ENCODE measurements at places on chromosomes 5 and 9.
A peak's percentile ranks its signal among the peaks of the same experiment; 100 is the strongest.

DNA sequence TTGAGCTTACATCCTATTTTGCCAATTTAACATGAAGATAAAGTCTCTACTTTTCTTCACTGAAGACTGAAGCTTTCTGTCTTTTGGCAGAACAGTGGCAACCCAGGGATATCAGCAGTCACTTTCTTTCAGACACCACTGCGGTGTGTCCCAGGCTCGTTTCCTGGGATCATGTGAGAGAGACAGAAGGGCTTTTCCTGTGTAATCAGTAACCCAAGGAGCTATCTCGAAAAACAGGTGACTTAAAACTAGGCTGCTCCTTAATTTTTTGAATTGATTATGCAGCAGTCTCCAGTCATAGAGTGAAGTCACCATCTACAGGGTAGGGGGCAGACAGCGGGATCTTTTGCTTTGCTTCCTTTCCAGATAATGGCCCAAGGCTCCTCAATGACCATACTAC, 68.5 kb downstream of the ZNF462 start:
- DNase-seq, result no peak

DNA sequence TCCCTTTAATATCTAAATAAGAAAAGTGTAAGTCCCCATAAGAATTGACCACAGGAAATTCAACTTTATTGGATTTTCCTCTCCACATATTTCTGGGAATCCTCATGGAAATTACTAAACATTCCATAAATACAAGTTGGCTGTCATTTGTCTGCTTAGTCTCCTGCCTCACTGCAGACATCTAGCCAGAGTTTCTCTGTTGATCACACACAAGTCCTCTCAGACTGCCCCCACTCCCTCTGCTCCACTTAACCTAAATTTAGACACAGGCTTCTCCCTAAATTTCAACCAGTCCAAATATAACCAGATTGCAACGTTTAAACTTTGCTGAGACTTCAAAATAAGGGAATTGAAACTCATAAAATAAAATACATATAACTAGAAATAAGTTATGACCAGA, 982.1 kb downstream of the DTWD2 start:
- DNase-seq, result no peak

- DNase-seq, result peak; percentile 51
These were observed 118.8 kb downstream of the CDC42SE2 start for GRCh38 chr5:131382407-131383395.

DNA sequence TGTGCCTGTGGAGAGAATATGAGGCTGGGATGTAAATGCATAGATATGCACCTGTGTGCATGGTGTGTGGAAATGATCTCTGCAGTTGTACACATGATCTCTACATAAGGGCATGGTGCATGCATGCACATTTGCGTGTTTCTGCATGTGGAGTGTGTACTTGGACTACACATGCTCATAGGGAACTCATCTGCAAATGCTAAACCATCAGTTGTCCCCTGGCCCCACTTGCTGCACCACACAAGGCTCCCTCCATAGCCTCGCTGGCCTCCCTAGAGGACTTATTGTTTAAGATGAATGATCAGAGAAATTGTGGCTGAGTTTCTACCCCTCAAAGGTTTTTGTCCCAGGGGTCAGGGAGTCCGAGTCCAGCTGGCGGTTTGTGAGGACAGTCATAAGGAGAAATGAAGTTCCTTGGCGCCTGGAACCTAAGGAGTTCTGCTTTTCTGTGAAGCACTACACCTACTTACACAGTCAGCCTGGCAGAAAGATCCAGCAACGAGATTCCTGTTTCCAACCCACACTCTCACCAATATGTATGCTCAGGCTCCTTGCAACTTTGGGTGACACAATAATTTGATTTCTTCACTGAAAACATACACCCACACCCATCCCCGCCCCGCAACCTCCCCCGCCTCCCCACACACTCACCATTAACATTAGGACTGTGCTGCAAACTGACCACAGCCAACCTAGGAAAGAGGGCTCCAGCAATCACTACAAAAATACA, 79.9 kb upstream of the CPEB4 start:
- DNase-seq, result no peak

- no peak for DNase-seq
These were observed 130.6 kb upstream of the PDE4D start for GRCh38 chr5:60024104-60024503.

DNA sequence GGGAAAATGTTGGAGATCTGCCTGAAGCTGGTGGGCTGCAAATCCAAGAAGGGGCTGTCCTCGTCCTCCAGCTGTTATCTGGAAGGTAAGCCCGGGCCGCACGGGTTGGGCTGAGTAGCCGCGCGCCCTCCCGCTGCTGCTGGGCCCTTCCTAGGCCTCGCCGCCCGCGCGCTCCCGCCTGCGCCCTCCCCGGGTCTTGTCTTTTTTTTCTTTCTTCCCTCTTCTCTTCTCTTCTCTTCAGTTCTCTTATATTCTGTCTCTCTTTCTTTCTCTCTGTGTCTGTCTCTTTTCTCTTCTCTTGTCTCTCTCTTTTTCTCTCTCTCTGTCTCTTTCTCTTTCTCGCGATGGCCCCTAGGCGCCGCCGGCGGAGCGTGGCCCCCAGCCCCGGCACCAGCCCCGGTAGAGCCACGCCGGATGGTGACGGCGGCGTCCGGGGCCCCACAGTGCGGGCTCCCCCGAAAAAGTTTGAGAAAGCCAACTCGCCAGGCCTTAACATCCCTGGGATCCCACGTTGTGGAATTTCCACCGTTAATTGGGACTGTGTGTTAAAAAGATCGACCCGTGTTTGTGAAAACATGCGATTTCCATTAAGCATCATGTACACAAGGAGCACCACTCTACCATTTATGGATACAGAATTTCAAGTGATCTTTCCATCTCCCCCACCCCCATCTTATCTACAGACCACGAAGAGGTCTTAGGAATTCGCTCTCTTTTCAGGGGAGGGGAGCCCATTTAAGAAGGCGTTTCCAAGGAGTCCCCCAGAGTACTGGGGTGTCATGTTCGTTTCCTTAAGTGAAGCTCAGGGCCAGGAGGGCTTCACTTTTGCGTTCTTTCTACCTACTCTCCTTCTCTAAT, 616 bp downstream of the ABL1 start:
- peak; percentile 69 for DNase-seq

DNA sequence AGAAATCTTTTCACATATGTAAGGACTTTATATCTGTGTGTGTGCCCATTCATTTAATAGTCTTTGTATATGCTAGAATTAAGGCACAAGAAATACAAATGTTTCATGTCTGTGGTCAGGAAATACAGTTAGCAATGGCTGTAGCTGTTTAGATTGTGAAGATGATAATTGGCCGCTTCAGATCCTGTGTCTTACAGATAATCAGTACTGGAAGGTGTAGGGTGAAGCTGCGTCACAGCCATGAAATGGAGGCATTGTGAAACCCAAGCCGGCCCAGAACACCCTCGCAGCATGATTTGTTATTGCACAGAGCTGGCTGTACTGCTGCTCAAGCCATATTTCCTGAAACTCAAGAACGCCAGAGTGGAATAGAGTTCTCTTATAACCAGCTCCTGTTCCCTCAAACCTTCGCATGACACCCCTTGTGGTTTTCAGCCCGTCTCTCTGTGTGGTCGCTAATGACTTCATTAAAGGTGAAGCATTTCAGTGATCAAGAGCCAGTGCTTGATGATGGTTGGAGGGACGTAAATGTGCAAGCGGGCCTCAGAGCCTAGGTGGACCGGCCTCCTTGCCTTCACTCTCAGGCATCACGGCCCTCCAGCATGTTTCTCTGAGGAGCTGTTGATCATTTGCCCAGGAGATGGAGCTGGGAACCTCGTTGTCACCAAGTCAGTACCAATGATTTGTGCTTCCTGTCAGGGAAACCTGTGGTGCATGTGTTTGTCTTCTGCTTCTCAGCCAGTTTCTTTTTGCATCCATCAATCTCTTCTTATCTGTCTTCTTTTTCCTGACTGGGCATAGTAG, 80.1 kb downstream of the F2RL2 start:
- no peak for DNase-seq

DNA sequence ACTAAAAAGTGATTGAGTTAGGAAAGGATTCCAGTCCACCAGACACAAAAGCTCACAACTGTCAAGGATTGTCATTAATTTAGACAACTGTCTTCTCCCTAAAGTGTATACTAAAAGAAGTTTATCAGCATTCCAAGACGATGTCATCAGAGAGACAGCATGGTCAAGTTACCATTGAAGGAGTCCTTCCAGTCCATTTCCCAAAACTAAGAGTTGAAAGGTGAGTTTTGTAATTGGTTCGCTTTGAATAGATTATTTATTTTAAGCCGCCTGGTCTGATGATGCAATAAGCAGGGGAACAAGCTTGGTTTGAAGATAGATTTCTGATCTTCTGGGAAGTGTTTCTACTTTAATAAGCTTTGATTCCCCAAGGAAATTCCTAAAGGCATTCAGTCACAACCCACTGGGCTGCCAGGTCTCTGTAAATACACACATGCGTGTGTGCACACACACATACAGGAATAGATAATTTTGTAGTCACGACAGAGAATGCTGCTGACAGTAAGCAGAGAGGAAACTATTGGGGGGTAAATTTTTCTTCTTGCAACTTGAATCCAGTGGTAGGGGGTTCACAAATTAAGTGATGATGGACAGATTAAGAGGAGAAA, 234.8 kb downstream of the PIK3R1 start:
- DNase-seq, result peak; percentile 26

All from GM23248 (cell line).